Retina (tissue), 1 donor: ENCODE measurements at places on chromosomes 7 and 10.

DNA sequence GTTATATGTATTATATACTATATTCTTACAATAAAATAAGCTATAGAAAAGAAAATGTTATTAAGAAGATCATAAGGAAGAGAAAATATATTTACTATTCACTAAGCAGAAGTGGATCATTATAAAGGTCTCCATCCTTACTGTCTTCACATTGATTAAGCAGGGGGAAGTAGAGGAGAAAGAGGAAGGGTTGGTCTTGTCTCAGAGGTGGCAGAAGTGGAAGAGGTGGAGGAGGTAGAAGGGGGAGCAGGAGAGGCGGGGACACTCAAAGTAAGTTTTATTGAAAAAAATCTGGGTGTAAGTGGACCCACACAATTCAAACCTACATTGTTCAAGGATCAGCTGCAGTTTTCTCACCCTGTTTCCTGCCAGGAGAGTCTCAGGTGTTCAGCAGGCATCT, 28.9 kb upstream of the ERCC6 start:
- DNase-seq, result no peak

GRCh38 chr10:84179059-84179710, 5.6 kb downstream of the GPR15LG start:
- DNase-seq, result peak; percentile 55

DNA sequence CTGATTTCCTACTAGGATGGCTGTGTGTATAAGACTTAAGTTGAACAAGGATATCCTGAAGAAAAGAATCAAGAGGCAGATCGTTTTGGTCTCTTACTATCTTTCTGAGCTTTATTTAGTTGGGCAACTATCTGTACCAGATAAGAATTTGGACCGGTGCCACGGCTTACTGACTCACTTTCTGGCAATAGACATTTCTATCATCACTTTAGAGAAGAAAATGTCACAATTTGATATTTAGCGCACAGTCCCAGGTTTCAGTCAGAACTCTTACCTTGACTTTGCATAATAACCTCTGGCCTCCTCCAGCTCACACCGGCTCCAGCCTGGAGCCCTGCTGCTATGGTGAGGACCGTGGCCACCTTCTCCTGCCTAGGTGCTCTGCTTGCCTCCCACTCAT, 218.2 kb upstream of the MDFIC start:
- no peak for DNase-seq

- DNase-seq, result peak; percentile 54
These were observed 415.3 kb downstream of the DNAJB6 start for GRCh38 chr7:157751951-157752673.
